ENCODE measurements at places on chromosomes 11 and 22.

DNA sequence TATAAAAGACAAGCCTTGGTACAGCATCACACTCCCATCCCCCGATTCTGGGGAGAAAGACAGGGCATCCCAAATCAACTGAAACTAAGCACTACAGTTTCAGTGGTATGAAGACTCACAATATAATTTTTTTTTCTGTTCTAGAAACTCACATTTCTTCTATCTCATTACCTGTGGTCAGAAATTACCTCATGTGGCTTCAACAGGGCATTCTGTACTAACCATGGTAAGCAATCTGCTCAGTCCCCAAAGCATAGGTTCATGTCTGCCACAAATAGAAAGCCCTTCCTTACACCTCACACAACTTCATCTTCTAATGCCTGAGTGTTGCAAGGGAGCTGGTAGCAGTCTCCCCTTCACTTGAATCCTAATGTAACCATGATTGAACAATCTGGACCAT is 147.4 kb upstream of the POU2AF2 start:
- DNase-seq, result no peak

DNA sequence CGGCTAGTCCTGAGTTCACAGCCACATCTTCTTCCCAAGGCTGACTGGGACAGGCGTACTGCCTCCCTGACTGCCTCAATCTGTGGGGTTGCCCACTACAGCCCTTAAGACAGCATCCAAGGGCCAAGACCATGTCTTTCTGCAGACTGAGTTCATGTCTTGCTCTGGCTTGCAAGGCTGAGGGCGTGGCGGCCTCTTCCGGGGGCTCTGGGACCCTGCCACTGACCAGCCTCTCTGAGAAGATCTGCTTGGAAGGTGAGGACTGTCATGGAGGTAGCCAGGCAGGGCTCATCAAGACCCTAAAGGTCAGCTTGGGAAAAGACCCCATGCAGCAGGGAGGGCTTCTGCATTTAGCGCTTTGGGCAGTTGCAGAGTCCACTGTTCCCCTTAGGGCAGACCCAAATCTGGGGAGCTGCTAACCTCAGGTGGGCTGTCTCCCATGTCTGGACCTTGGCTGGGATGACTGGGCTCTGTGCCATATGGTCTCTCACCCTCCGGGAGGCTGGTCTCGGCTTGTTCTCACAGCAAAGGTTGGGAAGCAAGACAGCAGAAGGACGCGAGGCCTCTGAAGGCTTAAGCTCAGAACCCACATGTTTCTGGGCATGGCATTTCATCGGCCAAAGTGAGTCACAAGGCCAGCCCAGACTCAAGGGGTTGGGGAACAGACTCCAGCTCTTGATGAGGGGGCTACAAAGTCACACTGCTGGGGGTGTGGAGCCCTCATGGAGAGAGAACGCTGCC is 109.1 kb upstream of the LMO1 start:
- no peak for DNase-seq

- DNase-seq, result no peak
Measured at GRCh38 chr22:46553189-46553588, 15.8 kb upstream of the CELSR1 start.

GRCh38 chr11:27025957-27026733 is 14.5 kb upstream of the BBOX1 start:
- DNase-seq, result no peak

DNA sequence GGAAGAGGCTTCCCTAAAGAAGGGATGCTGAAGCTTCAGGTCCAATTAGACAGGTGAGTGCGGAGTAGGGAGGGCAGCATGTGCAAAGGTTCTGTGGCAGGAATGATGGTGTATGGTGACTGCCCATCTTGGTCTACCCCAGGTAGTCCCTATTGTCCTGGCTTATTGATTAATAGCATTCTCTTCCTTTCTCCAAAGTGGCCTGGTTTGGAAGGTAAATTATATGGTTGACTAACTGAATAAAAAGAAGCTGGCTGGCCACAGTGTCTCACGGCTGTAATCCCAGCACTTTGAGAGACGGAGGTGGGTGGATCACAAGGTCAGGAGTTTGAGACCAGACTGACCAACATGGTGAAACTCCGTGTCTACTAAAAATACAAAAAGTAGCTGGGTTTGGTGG is 230.5 kb downstream of the MIAT start:
- DNase-seq, result no peak

- no peak for DNase-seq
Measured at GRCh38 chr11:115676206-115676605, 172.0 kb upstream of the CADM1 start.

GRCh38 chr11:27174021-27174420 is 133.4 kb downstream of the BBOX1 start:
- no peak for DNase-seq

- DNase-seq, result no peak
Measured at GRCh38 chr11:94481342-94481741, 12.3 kb downstream of the MRE11 start.
